ENCODE measurements at places on chromosomes 13 and 19. TPM values are rescaled to one million over a fixed set of nuclear protein-coding genes. Genes with fewer than 3 reads are reported as not detected.

Gene BEST2
- total RNA-seq, result not detected

Gene EDDM13
- total RNA-seq, result not detected

Gene ICAM4
- 0.31 TPM for total RNA-seq

Gene TGDS
- 12.6 TPM for total RNA-seq

- DNase-seq, result no peak
These were observed at the start of gene CBLC for GRCh38 chr19:44777715-44778347. TSS of gene CBLC (plus strand) at chr19:44777890. CDS start at chr19:44777932, 42 bp downstream.

DNA sequence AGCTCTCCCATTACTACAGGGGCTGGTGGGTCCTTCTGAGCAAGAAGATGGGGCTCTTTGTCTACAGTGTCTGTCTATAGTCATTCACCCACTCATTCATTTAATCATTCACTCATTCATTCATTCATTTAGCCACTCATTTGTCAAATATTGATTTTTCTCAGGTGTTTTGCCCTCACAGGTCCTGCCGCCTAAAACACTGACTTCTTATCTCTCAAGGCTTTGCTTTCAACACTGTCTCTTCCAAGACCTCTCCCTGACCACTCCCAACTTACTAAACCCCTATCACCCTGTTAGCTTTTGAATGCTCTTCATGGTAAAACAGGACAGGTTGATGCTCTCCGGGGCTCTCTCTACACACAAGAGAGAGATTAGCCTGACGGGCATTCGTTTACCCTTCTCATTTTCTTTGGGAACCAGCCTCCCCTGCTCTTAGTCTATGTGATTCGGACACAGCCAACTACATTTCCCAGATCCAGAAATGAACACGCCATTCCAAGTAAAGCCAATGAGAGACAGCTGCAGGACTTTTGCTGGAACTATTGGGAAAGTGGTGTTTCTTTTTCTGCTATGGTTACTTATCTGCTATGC lies 22.7 kb downstream of the FAM187B start:
- DNase-seq, result no peak

- DNase-seq, result no peak
These were observed 16.3 kb downstream of the CHERP start for GRCh38 chr19:16525751-16526481.

Gene SIGLEC5
- total RNA-seq, result not detected

All from chondrocyte (in vitro differentiated cells).